Stimulated activated CD8-positive, alpha-beta memory T cell treated with anti-CD3 and anti-CD28 coated beads, Interleukin-4, amount 100 ng/mL, for 1 hour (primary cell): ENCODE measurements at places on chromosomes 5 and 9.

GRCh38 chr5:144207875-144208444 is 37.3 kb downstream of the KCTD16 start:
- DNase-seq, result no peak

GRCh38 chr5:40649463-40650030 is 30.2 kb upstream of the PTGER4 start:
- DNase-seq, result no peak

- no peak for DNase-seq
These were observed 72.8 kb downstream of the TRIO start for GRCh38 chr5:14215901-14216300.

DNA sequence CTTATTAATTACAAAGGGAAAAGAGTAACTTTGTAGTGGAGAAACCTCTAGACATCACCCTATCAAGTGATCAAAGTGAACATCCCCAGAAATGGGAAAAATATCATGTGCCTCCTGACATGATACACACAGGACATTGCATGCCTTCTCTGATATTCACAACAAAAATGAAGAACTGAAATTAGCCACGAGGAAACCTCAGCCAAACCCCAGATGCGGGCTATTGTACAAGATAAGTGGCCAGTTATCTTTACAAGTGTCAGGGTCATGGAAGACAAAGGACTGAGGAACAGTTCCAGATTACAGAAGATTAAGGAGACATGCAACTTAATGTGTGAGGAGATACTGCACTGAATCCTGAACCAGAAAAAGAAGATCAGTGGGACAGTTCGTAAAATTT is 23.8 kb upstream of the NPM1 start:
- DNase-seq, result no peak

GRCh38 chr5:1495525-1495897 is 28.2 kb downstream of the LPCAT1 start:
- no peak for DNase-seq

DNA sequence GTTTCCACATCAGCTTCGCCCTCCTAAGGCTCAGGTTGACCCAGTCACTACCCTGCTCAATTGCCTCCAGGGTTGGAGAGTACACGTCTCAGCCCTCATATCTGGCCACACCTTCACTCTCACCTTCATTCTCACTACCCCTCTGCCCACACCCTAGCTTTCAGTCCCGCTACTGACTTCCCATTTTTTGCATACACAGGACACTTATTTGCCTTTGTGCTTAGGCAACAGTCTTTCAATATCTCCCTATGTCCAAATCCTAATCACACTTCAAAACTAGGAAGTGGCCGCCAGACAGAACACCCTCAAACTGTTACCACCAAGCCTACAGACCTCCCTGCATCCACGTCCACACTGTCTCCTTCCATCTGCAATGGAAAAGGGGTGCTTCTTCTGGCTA is 10.9 kb downstream of the MCTP1 start:
- no peak for DNase-seq

GRCh38 chr5:32942225-32942989 is 231.3 kb downstream of the NPR3 start:
- no peak for DNase-seq

- no peak for DNase-seq
These were observed 30.0 kb downstream of the ZNF366 start for GRCh38 chr5:72477176-72477575.

- DNase-seq, result no peak
These were observed 980.1 kb upstream of the TYRP1 start for GRCh38 chr9:11713077-11713476.
